K562 (cell line): ENCODE measurements at places on chromosomes 7 and 10. TPM values are rescaled to one million over a fixed set of nuclear protein-coding genes. Genes with fewer than 3 reads are reported as not detected.
A peak's percentile ranks its signal among the peaks of the same experiment; 100 is the strongest.

GRCh38 chr10:106903180-106903579 is 261.3 kb downstream of the SORCS1 start:
- H3K27ac ChIP-seq = no peak overlapping the region
- no peak overlapping the region for H3K4me3 ChIP-seq
- no peaks in the 10 kb centered on the region for H3K36me3 ChIP-seq
- DNase-seq = no peak
- no peaks in the 10 kb centered on the region for H3K27me3 ChIP-seq
- H3K4me1 ChIP-seq = no peaks in the 10 kb centered on the region

ANXA11 gene
- 182 and 201 TPM in 2 replicates for total RNA-seq

- no peak overlapping the region for H3K27ac ChIP-seq
- H3K4me1 ChIP-seq = no peaks in the 10 kb centered on the region
- DNase-seq = peak; percentile 16
- H3K36me3 ChIP-seq = no peaks in the 10 kb centered on the region
These were observed 102.7 kb downstream of the ZNF248 start for GRCh38 chr10:37754538-37755323.

COL28A1 gene
- 0.13 and 0.40 TPM in 2 replicates for total RNA-seq

- H3K27ac ChIP-seq = no peak overlapping the region
- DNase-seq = peak; percentile 14
- H3K4me3 ChIP-seq = no peak overlapping the region
- no peaks in the 10 kb centered on the region for H3K36me3 ChIP-seq
These were observed 78.1 kb downstream of the USP6NL start for GRCh38 chr10:11533328-11533781.

GBX1 gene
- total RNA-seq = not detected in 2 replicates

DNA sequence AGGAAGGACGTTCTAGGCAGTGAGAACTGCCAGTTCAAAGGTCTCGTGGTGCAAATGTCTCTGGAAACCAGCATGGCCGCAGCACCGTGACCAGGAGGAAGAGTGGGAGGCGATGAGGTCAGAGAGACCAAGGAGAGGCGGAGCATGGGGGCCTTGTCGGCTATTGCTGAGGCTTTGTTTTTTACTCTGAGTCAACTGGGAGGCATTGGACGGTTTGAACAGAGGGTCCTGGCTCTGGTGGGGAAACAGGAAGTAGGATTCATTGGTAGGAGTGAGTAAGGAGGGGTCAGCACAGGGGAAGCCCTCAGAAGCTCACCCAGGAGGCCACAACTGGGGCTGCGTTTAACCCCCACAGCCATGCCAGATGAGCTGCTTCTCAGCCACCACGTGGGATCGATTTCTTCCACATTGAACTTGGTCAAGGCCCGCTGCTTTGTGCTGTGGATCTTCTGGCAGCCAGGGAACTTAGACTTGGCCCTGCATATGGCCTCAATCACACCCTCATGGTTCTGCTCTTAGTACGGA is 22.2 kb upstream of the SH2B2 start:
- peaks cover 39% of the 10 kb centered on the region for H3K4me1 ChIP-seq
- H3K27ac ChIP-seq = peak overlapping the region; percentile 56
- H3K27me3 ChIP-seq = peaks cover 16% of the 10 kb centered on the region
- H3K36me3 ChIP-seq = no peaks in the 10 kb centered on the region
